ENCODE measurements at places on chromosomes 13 and 19. TPM values are rescaled to one million over a fixed set of nuclear protein-coding genes. Genes with fewer than 3 reads are reported as not detected.

DNA sequence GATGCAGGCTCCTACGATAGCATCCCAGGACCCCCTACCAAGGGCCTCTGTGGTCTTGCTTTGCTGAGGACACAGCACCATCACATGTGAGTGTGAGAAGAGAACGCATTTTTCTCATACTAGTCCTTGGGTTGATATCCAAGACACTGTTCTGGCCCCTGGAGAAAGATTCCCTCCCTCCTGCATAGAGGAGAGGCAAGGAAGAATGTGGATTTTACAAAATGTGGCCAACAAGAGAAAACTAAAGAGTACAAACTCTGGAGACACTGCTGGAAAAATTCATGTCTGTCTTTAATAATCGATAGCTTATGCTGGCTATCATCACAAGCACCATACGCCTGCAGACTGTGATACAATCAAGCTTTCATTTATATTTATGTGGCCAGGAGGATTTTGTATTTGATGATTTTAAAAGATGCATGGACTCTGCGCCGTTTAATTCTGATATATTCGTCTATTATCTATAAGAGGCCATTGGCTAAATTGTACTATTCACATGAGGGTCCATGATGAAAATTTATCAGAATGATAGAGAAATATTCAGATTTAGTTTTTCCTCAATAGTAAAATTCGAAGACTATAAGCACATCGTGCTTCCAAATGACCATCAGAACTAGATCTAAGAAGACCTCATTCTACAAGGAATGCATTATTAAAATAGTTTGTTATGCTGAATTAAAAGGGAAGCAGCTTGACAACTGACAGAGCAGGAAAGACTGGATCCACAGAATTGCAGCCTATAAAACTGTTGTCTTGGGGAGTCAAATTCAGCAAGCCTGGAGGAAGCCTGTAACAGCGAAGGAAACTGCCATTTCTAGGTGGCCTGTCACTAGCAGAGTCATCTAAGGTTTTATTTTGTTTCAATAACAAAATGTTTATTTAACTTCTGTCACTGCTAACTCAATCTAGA lies 578.7 kb downstream of the DIAPH3 start:
- DNase-seq = no peak

- DNase-seq = peak; percentile 86
Observed at GRCh38 chr19:45615795-45616703, 14.0 kb upstream of the GPR4 start.

DNA sequence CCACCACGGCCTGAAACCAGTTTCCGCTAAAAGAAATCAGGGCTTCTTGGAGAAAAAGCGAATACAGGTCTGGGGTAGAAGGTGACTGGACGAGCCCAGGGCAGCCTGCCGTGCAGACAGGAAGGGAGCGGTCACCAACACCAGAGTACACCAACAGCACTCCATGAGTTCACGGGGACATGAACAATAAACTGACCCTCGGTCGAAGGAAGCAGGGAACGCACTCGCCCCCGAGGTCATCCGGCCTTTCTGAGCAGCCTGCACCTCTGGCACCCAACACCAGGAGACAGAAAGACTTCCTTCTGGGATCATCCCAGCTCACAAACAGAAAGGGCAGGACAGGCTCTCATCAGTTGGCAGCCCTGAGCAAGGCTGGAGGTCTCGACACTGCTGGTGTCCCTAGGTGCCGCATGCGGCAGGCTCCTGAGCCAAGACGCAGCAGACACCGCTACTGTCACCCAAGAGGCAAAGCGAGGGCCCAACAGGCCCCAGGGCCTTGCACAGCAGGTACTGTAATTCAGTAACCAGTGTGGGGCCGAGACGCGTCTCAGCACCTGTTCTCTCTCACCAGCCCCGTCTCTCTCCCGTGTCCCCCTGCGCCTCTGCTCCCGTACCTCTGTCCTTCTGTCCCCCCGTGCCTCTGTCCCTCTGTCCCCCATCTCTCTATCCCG lies 18.0 kb downstream of the DCUN1D2 start:
- no peak for DNase-seq

Gene RHPN2
- under 0.01 TPM for total RNA-seq

GRCh38 chr19:11202488-11203193 lies 5.3 kb upstream of the KANK2 start:
- no peak for DNase-seq

- DNase-seq = no peak
Observed at GRCh38 chr19:15337202-15337601, 4.9 kb upstream of the BRD4 start.

Gene ZNF536
- total RNA-seq = under 0.01 TPM

- DNase-seq = no peak
Observed at GRCh38 chr13:112007191-112007590, 59.8 kb upstream of the SOX1 start.

Gene SCEL
- not detected for total RNA-seq
